Fibroblast of skin of right biceps (primary cell): ENCODE measurements at places on chromosomes 3 and 15.
A peak's percentile ranks its signal among the peaks of the same experiment; 100 is the strongest.

- peak; percentile 54 for DNase-seq
These were observed 113.5 kb downstream of the VPS13C start for GRCh38 chr15:61946778-61947177.

GRCh38 chr3:194865615-194866014, 179.9 kb downstream of the FAM43A start:
- no peak for DNase-seq

- no peak for DNase-seq
These were observed 8.1 kb downstream of the INSYN1 start for GRCh38 chr15:73745073-73745472.

DNA sequence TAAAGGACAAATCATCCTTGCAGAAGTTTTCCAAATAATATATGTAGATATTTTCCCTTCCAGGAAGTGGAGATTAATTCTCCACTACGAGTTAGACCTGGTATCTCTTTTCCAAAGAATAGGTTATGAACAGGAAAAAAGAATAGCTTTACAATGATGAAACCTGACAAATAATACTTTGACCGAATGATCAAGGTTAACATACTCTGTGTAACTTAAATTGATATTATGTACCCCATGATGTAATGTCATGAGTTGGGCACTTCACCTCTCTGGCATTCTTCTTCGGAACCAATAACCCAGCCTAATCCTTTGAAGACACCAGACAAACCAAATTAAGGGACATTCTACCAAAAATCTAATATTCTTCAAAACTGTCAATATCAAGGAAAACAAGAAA, 48.7 kb upstream of the CNTN3 start:
- no peak for DNase-seq

DNA sequence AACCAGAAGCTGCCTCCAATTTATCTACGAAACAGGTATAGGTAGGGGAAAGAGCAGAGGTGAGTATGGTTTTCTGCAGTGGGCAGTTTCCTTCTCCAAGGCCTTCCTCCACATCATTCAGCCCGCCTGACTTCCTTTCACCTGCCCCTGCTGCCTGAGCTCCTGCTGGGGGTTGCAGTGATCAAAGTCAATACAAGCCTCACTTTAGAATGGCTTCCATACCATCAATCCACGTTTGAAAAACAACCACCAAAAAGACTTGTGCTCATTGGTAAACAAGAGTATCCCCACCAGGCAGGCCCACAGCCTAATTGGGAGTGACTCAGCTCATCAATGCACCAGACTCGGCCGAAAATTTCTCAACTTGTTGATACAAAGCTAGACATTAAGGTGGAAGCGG, 159.9 kb downstream of the MAGI1 start:
- DNase-seq = no peak

- DNase-seq = no peak
These were observed 241.9 kb downstream of the ALCAM start for GRCh38 chr3:105608623-105609022.

DNA sequence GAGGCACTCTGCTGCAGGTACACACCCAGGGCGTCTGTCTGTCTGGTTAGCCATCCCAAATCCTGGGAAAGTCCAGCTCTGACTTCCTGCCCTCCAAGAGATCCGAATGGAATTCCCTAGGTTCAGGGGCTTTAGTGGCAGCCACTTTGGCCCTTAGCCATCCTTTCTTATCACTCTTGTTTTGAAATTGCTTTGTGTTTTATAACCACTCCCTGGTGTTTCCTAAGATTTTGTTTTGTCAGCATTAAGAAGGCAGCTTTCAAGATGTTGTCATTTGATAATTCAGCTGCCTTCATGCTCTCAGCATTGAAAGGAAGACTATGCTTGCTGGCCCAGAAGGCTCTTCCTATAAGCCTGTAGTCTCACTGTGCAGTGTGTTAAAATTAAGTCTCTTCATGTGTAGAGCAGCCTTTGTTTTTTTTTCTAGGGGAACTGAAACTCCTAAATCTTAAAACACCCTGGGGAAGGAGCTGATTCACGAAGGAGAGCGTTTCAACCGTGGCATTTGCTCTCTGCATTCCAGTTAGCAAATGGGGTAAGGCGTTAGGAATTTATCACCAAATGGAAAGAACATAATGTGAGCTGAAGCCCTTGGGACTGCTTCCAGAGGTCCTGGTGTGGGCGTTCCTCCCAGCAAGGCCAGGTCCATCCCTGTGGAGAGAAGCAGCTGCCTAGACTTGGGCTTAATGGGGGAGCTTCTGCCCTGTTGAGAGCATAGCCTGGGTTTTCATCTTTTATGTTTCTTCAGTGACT, 14.2 kb upstream of the CLEC3B start:
- DNase-seq = peak; percentile 97

GRCh38 chr3:72969766-72970165, 26.8 kb upstream of the PPP4R2 start:
- DNase-seq = peak; percentile 22

- DNase-seq = no peak
These were observed 2.8 kb downstream of the FOXB1 start for GRCh38 chr15:60006873-60007272.

GRCh38 chr3:144394032-144394431, 422.4 kb downstream of the DIPK2A start:
- peak; percentile 58 for DNase-seq

GRCh38 chr3:52196977-52197376, 983 bp upstream of the ALAS1 start:
- no peak for DNase-seq

GRCh38 chr15:88627463-88627862, 6.3 kb downstream of the AEN start:
- DNase-seq = no peak

DNA sequence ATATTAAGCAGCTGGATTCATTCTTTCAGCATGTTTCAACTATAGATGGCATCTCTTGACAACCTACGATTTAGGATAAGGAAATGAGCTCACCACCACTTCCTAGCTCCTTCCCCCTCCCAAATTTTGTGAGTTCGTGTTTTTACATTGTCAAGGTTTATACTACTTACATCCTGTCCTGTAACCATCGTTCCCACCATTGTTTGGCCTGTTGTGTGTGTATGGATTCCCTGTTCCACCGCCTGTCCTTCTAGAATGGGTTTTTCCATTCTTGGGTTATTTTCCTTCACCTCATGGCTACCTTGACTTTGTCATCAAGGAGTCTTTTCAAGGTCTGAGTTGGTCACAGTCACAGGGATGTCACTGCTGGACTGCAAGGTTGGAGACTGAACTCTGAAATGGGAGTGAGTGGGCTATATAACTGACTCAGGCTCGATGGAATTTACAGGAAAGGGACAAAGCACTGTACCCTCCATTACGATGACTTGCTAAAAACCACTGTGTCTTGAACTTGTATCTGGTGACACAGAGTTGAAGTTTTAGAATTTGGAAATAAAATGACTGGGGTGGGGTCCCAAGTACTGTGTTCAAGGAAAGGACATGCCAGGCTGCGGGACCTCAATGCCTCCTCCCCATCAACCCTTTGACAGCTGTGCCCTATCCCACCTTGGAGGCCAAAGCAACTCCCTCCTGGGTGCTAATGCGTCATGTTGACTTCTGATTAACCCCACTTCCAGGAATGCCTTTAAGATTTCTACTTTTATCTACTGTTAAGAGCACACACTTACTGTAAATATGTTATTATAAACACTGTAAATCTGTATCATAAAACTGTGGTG, 66.8 kb upstream of the BLM start:
- peak; percentile 70 for DNase-seq

DNA sequence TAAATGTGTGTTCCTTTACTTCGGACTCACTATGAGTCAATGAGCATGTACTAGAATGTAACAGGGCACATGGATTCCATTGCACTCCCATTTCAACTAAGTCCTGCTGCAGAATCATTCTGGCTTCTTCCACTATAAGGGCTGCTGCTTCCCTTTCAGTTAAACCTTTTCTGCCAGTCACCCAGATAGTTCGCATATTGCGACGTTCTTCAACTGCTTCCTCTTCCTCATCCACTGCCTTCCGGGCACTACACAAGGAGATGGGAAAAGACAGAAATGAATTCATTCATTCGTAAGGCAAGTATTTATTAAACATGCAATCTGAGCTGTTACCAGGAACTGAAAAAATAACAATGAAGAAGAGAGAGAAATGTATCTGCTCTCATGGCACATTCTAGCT, 55.6 kb downstream of the POLQ start:
- DNase-seq = no peak

DNA sequence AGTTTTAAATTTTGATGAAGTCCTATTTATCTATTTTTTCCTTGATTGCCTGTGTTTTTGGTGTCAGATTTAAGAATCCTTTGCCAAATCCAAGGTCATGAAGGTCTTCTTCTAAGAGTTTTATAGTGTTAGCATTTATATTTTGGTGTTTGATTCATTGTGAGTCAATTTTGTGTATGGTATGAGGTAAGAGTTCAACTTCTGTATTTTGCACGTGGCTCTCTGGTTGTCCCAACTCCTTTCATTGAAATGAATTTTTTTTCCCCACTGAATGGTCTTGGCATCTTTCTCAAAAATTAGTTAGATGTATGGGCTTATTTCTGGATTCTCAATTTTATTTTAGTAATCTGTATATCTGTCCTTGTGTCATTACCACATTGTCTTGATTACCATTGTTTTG, 57.1 kb upstream of the STRIT1 start:
- no peak for DNase-seq

- DNase-seq = no peak
These were observed 108.8 kb upstream of the HACD2 start for GRCh38 chr3:123693584-123694190.

DNA sequence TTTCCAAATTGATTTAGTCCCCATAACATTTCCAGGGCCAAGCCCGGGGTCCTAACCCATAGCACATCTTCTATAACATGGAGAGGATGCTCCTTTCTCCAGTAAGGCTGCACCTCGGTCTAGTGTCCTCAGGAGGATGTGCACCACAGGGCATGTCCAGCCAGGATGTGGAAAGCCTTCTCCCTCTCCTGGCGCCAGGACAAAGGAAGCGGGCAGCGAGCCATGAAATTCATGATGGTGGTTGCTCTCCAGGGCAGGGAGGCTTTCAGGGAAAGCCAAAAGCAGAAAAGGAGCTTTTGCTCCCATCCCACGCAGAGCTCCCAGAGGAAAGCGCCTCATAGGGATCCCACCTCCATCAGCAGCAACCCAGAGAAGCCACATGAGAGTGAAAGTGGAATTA, 220.0 kb downstream of the ADAMTSL3 start:
- DNase-seq = no peak

DNA sequence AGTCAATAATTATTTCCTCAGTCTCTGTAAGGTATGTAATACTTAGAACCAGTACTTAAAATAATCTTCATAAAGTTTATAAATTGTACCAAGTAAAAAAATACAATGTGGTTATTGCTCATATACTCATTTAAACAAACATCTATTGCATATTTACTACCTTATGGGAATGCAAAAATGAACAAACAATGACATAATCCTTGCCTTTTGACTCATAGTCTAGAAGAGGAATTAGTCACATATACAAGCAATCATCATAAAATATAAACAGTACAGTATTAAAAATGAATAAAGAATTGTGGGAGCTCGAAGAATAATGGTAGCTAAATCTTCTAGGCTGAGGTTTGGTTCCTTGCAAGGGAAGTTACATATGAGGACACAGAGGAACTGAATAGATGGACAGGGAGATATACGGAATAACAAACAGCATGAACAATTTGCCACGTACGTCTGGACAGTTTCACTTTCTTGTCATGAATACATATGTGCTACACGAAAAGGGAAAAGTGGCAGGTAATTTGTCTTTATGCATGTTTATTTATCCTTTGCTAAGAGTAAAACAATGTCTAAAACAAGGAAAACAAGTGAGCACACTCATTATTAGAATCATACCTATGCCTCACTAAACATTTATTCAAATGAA, 17.2 kb downstream of the IMPG2 start:
- DNase-seq = peak; percentile 10

DNA sequence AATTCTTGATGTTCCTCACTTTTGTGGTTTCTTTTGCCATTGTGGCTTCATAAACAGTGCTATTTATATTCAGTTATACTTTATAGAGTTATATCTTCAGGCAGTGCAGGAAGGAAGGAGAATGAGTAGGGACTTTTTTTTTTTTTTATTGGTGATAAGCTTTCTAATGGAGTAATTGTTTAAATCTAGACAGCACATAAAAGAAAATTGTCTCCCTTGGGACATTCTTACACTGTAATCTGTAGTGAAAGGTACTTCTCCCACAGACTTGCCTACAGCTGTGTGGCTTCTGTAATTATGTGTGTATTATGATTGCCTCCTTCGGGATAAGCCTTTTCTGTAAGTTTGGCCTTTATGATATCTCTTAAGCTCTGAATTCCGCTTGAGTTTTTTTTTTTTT, 41.6 kb downstream of the WDR76 start:
- no peak for DNase-seq

DNA sequence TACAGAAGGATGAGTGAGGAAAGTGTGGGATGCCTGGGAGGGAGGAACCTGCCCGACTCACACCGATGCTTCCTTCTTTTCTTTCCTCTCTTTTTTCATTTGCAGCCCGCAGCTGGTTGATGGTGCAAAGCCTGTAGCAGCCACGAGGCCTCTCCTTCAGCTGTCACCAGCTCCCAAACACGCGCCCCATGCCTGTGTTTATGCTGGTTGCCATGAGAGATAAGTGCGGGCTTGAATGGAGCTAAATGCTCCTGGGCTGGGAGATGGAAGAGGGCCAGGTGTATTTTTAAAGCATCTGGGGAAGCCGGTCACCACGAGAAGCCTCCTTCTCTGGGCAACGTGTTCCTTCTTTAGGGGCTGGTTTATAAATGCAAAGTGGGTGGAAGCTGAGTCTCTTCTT, 9.3 kb downstream of the COLQ start:
- DNase-seq = no peak

DNA sequence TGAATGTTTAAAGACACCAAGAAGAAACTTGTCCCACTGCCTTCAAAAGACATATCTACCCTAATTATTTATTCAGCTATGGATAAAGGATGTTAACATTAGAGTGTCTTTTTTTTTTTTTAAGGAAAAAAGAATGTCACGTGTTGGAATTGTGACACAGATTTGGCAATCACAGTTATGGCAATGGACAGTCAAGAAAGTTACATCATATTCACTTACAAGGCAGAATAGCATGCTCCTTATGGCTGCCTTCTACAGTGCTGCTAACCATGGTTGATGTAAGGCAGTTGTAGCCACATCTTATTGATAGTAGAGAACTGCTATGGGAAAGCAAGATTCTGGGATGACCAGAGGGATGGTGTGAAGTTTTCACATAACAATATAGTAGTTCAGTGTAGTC, 128.8 kb upstream of the ZBTB20 start:
- no peak for DNase-seq

- peak; percentile 26 for DNase-seq
These were observed 7.6 kb downstream of the ZNF639 start for GRCh38 chr3:179330438-179330837.

DNA sequence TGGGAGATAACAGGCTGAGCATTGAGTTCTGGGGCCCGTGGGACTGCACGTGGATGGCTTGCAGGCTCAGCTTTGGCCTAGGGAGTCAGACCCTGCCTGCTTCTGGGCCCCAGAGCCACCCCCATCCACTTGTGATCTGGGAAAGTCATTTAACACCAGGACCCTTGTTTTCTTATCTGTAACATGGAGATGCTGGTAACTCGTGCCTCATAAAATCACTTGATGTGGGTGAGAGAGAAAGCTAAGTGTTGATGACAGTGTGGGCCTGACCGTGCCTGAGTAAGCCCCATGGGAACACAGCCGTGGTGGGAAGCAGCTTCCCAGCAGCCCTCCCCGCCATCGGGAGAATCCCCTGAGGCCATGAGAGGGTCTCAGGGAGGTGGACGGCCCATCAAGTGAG, 378.1 kb downstream of the GABRB3 start:
- DNase-seq = no peak

GRCh38 chr3:23620638-23621015, 185.1 kb upstream of the UBE2E1 start:
- no peak for DNase-seq
